ENCODE measurements at places on chromosomes 2 and 18.

GRCh38 chr2:5914811-5915611 lies 222.8 kb downstream of the SOX11 start:
- DNase-seq = no peak

DNA sequence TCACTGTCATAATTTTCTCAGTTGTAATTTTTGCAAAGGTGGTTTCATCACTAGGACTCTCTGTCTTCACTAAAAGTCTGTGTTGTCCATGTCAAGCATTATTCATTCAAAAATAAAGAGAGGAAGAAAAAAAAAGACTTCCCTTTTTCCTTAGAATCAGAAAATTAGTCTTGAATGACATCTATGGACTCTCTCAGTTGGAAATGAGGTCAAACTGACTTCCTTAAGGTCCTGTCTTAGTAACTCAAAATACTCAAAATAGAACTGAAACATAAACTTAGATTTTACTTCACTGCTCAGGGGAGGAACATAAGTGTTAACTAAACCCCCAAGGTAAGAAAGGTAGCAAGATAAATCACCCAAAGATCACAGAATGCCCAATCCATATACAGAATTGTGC lies 2.2 kb upstream of the ZNF407 start:
- no peak for DNase-seq

- DNase-seq = no peak
These were observed 423.1 kb upstream of the POU3F3 start for GRCh38 chr2:104430852-104431251.

- no peak for DNase-seq
These were observed 2.6 kb downstream of the C2orf72 start for GRCh38 chr2:231039821-231040364.

GRCh38 chr2:220163486-220163885 lies 536.1 kb downstream of the SLC4A3 start:
- no peak for DNase-seq

GRCh38 chr2:71122387-71123298 lies 7.4 kb downstream of the MCEE start:
- no peak for DNase-seq

DNA sequence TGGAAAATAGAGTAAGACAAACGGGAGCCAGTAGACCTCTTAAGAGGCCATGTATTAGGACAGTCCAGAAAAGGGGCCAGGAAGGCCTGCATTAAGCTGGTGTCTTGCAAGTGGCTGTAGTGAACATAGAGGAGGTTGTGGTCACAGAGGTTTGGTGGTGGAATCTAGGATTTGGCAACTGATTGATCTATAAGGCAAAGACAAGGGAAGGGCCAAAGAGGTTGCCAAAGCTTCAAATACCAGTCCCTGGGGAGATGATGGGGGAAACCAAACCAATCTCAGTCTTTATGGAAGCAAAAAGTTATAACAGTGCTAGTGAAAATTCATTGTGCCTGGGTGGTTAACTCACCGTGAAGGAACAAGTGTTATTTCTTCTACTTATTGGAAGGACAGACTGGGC lies 28.7 kb upstream of the RTN4 start:
- no peak for DNase-seq

DNA sequence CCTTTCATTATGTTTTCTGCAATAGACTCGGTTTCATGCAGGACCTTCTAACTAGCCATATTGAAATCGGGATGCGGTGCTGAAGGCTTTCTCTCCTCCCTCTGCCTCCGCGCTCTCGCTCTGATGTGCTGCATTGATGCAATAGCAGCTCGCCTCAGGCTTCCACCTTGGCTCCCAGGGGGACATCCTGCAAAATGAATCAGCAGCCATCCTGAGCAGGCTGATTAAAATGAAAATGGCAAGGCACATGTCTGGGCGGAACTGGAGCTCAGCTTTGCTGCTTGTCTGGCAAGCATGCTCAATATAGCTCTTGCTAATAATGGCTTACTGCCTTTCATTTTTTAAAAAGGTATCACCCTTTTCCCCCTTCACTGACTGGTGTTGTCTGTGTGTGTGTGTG lies 806 bp upstream of the MYT1L start:
- DNase-seq = no peak

- no peak for DNase-seq
These were observed 43.7 kb upstream of the TANK start for GRCh38 chr2:161116509-161116908.

GRCh38 chr2:221444106-221444505 lies 128.0 kb downstream of the EPHA4 start:
- DNase-seq = no peak

GRCh38 chr2:11752906-11753305 lies 6.5 kb downstream of the LPIN1 start:
- no peak for DNase-seq

DNA sequence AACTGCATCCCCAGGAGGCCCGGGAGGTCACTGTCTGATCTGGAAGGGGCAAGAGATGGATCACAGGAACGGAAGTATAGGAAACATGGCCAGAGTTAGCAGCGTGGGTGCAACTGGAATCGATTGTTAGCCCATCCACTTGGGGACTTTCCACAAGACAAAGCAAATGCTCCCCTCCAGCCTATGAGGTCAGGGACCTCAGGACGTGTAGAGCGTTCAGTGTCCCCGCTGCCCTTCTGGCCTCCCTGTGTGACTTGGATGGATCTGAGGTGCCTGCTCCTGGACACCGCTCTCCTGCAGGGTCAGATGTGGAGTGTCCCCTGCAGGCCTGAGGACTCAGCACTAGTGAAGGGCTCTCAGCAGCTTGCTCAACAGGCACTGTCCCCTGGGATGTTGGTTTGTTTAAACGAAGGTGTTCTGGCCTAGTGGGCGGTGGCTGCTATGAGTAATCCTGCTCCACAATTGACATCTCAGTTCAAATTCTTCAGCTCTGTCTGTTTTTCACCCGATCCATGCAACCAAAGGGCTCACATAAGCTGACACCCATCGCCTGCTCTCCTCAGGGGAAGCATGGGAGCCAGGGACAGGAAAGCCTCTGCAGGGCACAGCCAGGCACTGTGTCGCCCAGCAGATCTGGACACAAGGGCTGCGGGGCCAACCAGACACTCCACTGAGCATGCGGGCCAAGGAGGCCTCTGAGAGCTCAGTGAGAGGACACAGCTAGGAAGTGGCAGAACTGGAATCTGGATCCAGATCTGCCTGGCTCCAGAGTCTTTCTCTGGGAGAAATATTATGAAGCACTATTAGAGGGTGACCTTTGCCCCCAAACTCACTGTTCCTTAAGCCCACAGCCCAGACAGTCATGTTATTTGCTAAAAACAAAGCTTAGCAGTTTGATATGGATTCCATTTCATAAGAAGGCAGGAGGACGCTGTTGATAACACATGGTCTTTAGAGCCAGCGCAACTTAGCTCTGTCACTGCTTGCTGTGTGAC lies 78.5 kb downstream of the RHOB start:
- DNase-seq = no peak

DNA sequence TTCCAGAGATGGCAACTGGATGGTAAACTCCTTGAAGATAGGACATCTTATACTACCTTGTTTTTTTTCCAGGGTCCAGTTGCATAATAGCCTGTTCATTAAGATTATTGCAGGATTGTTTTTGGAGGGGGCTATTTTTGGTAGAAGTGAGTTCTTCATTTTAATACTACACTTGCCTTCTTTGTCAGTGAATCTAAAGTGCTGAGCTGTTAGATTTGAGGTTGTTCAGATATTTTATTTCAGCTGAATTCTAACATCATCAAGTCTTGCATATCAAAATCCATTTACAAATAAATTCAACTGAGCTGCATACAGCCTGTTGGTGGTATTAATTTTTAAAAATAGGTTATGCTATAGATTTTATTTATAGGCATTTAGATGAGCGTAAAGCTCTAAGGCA lies 72.1 kb downstream of the PLCL1 start:
- no peak for DNase-seq

GRCh38 chr2:70829916-70830315 lies 5.7 kb downstream of the CD207 start:
- no peak for DNase-seq

DNA sequence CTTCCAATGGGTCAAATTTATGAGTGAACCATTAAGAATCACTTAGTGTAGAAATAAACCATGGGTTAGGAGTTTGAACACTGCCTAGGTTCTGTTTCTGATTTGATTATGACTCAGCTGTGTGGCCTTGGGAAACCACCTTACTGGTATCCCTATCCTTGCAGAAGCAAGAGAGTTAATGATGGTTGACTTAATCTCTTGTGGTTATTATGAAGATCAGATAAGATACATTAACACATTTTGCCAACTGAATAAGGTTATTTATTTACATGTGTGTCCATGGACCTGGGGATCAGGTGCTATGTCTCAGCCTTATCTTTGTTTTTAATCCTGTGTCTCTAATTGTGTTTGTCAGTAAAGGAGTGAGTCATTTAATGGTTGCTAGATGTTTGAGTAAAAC lies 5.4 kb upstream of the KCNJ13 start:
- DNase-seq = no peak

DNA sequence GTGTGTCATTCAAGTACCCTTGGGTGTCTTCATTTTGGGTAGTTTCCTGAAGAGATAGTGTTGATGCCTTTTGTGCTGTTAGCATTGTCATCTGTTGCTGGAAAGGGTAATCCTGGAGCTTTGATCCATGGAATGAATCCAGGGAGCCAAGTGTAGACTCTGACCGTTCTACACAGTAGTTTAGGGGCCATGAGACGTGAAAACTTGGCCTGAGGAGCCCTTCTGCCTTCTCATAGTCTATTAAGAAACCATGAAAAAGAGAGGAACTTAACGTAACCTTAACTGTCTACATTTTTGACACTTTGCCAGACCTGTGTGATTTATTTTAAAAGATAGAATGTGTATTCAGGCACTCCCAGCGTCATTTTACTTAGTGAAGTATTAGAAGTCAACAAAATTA lies 194.0 kb downstream of the BABAM2 start:
- no peak for DNase-seq

DNA sequence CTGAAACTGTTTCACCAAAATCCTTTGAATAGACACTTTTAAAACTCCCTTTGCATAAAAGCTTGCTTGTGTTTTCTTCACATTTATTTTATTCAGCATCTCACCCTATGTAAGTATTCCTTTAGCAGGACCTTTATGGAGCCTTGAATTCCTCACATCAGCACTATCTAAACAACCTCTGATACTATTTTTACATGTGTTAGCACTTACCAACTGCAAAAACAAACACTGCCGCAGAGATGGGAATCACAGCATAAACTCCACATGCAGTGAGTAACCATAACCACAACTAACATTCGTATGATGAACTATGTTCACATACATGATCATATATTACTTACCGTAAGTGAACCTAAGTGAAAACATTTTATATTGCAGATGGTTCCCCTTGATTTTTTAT lies 15.4 kb downstream of the FBXO15 start:
- no peak for DNase-seq

DNA sequence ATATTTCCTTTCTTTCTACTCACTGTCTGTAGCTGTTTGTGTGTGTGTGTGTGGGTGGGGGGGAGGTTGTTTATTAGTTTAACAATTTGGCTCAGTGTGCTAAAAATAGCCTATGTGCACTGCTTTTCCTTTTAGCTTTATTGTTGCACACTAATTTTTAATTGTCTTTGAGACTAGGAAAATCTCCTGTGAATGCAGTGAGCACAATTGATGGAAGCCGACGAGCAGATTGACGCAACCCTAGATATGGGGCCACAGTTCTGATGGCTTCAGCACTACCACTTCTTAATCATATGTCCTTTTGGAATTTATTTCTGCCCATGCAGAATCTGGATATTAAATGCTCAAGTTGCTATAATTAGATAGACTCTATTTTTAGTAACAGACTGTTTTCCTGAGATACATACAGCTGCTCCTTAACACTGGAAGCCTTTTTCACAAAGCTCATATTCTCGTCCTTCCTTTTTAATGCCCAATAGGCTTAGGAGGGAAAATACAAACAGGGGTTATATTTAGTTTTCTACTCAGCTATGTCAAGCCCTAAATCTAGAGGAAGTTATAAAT lies 109.1 kb downstream of the IRS1 start:
- DNase-seq = no peak

GRCh38 chr2:175030380-175031271 lies 25.4 kb upstream of the CHN1 start:
- DNase-seq = no peak

DNA sequence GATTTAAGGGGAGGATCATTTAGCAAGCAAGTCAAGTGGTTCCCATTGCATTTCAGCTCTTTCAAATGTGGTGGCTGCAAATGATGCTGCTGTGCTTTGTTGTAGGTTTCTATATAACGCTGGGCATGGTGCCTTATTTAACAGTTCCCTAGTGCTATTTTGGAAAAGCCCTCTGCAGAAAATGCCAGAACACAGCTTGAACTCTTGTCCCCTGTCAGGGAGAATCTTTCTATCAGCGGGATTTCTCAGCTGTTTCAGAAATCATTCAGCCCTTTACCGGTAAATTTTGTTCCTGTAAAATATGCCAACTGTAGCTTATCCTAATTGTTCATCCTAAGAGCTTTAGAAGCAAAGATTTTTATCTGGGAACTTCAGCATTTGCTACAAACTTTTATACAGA lies 77.8 kb upstream of the DTNA start:
- no peak for DNase-seq

- no peak for DNase-seq
These were observed 1646.8 kb upstream of the TMEFF2 start for GRCh38 chr2:193841384-193842150.

DNA sequence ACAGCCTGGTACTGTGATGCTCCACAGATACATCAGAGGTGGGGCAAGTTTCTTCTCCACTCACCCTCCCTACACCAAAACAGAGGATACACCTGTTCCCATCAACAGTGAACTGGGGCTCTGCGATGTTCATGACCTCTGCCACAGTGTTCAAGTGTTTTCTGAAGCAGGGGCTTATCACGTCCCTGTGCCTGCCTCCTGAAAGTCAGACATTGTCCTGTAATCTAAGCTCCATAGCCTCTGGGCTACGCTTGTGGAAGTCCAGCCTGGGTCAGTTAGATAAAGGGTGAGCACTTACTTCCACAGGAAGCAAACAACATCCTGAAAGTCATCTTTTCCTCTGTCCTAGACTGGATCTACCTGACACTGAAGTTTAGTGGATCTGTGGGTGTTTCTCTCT lies 20.2 kb upstream of the MRO start:
- DNase-seq = no peak

DNA sequence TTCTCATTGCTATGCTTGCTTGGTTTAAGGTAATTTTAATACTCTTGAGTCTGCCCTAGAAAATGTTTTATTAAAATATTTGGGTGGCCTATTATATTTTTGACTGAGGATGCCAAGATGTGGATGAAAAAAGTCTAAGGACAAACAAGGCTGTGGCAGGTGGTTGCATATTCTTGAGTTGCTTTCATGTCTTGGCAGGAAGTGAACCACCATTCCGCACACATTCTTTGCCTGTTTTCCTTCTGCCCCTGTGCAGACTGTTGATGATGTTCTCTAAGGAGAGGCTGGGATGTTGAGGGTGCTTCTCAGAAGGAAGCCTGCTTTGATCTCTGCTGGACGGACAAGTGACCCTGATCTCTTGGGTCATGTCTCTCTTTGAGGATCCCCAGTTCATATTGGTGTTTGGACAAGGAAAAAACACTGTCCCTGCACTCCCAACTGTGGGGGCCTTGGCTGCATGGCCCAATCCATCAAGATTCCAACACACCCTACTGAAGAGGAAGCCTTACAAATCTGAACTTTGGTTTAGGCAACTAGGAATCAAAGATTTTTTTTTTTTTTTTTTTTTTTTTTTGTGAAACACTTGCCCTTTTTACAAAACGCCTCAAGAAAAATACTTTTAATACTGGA lies 45.0 kb upstream of the CD28 start:
- DNase-seq = no peak

GRCh38 chr18:59353079-59353680 lies 5.9 kb downstream of the LMAN1 start:
- DNase-seq = no peak

- DNase-seq = no peak
These were observed 131.3 kb downstream of the GFPT1 start for GRCh38 chr2:69255760-69256159.
